ENCODE measurements at places on chromosomes 2 and 18.

DNA sequence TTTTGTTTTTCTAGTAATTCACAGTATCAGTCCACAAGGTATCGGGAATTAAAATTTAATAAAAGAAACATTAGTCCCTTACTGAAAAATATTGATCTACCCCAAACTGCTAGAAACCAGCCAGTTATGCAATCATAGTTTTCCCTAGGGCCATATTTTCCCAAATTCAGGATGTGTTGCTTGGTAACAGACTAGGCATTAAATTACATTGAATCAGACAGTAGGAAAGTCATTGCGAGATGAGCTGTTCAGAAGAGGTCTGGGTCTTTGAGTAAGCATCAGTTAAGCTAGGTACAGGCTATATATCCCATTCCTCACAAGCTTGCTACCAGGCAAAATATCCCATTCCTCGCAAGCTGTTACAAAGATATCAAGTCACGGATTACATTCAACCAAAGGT is 123.0 kb upstream of the CCDC150 start:
- no peak overlapping the region for H3K4me3 ChIP-seq
- no peaks in the 10 kb centered on the region for H3K4me1 ChIP-seq
- H3K27ac ChIP-seq = no peak overlapping the region

DNA sequence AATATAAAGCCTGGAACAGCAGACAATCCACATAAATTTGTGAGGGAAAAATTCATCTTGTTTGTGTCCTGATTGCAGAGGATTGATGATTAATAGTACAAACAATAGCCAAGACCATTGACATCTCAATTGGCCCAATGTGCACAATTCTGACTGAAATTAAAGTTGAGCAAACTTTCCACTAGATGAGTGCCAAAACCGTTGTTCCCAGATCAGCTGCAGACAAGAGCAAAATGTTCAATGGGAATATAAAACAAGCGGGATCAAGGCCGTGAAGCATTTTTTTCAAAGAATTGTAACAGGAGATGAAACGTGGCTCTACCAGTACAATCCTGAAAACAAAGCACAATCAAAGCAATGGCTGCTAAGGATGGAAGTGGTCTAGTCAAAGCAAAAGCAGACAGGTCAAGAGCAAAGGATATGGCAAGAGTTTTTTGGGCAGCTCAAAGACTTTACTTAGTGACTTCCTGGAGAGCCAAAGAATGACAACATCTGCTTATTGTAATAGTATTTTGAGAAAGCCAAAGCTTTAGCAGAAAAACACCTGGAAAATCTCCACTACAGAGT is 55.9 kb upstream of the KIF5C start:
- H3K27me3 ChIP-seq = peaks cover 26% of the 10 kb centered on the region
- no peaks in the 10 kb centered on the region for H3K36me3 ChIP-seq
- no peak overlapping the region for H3K4me3 ChIP-seq

DNA sequence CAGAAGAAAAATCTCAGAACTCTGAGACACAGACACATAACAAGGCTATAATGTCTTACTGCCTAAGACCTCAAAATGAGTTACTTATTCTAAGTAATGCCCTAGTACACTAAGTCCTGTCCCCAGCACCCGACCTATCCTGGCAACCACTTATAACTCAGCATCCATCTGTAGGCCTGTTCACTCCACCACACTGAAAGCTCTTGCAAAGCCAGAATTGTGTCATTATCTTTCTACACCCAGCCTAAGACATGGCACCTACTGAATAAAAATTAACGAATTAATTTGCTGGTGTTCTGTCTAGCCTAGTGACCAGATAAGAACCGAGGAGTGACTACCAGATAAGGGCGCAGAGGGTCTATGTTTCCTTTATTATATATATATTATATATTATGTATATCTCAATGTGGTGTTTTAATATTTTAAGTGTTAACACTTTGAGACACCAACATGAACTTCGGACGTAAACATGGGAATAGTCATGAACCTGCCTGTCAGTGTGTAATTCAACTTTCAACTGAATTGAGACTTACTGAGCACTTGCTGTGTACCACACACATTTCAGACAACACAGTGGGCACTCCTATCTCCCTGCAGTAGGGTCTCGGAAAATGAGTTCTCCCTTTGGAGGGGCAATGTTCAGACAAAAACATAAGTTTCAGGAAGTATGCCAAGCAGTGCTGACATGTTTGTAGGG is 27.7 kb downstream of the TMEM131 start:
- peaks cover 13% of the 10 kb centered on the region for H3K36me3 ChIP-seq
- H3K4me1 ChIP-seq = peaks cover 49% of the 10 kb centered on the region
- no peak overlapping the region for H3K27ac ChIP-seq

GRCh38 chr18:48475635-48476549 is 62.9 kb upstream of the CTIF start:
- H3K4me3 ChIP-seq = no peak overlapping the region
- peaks cover 45% of the 10 kb centered on the region for H3K27me3 ChIP-seq

DNA sequence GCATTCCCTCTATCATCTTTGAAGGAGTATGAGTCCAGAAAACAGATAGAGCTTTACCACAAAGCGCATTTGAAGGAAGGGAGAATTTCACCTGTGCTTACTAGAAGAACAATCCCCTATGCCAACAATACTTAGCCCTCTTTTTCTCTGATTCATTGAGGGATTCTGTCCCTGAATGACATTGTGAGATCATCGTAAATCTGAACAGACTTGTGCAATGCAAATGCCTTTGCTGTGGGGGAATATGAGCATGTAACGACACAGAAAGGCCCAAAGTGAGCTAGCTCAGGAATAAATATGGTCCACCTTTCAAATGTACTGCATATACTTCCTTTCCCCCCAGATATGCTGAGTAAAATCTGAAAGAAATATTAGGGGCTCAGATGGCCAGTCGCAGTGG is 67.6 kb downstream of the SCN1A start:
- no peak overlapping the region for H3K27ac ChIP-seq
- H3K4me3 ChIP-seq = no peak overlapping the region
- H3K27me3 ChIP-seq = peaks cover 4% of the 10 kb centered on the region
- H3K36me3 ChIP-seq = no peaks in the 10 kb centered on the region

GRCh38 chr18:3869848-3870247 is 419.9 kb downstream of the TGIF1 start:
- H3K4me3 ChIP-seq = no peak overlapping the region
- H3K36me3 ChIP-seq = no peaks in the 10 kb centered on the region
- H3K27me3 ChIP-seq = peaks cover 20% of the 10 kb centered on the region

- peaks cover 17% of the 10 kb centered on the region for H3K27me3 ChIP-seq
- no peak overlapping the region for H3K4me3 ChIP-seq
- DNase-seq = no peak
- H3K27ac ChIP-seq = no peak overlapping the region
Measured at GRCh38 chr2:38122344-38122743, 46.4 kb upstream of the CYP1B1 start.

GRCh38 chr18:3402982-3403451 is 47.0 kb upstream of the TGIF1 start:
- H3K27me3 ChIP-seq = no peaks in the 10 kb centered on the region
- H3K4me3 ChIP-seq = no peak overlapping the region
- no peaks in the 10 kb centered on the region for H3K36me3 ChIP-seq
- no peak for DNase-seq

DNA sequence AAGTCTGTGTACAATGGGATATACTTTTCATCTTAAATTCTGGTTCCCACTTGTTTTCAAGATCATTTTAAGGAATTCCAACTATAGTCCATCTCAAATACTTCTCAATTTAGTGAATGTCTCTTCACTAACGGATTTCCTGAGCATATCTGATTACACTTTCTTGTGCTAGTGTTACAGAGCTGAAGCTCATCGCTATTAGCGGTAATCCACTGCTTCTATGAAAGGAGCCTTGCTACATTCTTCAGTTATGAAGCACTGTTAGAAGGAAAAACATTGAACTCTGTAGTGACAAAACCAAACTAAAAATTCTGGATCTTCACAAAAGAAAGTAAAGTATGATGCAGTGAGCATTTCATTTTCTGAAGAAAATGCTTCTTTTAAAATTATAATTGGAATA is 72.0 kb downstream of the AGPS start:
- H3K27ac ChIP-seq = no peak overlapping the region
- no peaks in the 10 kb centered on the region for H3K27me3 ChIP-seq
- no peak for DNase-seq
- H3K36me3 ChIP-seq = peaks cover 46% of the 10 kb centered on the region
- H3K4me3 ChIP-seq = no peak overlapping the region
- H3K4me1 ChIP-seq = peaks cover 4% of the 10 kb centered on the region

- DNase-seq = no peak
- no peak overlapping the region for H3K4me3 ChIP-seq
- no peaks in the 10 kb centered on the region for H3K4me1 ChIP-seq
- H3K27me3 ChIP-seq = no peaks in the 10 kb centered on the region
Measured at GRCh38 chr18:14922031-14922430, 174.1 kb downstream of the ANKRD30B start.

- no peak for DNase-seq
- no peaks in the 10 kb centered on the region for H3K36me3 ChIP-seq
- no peaks in the 10 kb centered on the region for H3K27me3 ChIP-seq
- no peak overlapping the region for H3K4me3 ChIP-seq
- no peaks in the 10 kb centered on the region for H3K4me1 ChIP-seq
- no peak overlapping the region for H3K27ac ChIP-seq
Measured at GRCh38 chr18:64659196-64659595, 510.3 kb upstream of the LINC00305 start.

DNA sequence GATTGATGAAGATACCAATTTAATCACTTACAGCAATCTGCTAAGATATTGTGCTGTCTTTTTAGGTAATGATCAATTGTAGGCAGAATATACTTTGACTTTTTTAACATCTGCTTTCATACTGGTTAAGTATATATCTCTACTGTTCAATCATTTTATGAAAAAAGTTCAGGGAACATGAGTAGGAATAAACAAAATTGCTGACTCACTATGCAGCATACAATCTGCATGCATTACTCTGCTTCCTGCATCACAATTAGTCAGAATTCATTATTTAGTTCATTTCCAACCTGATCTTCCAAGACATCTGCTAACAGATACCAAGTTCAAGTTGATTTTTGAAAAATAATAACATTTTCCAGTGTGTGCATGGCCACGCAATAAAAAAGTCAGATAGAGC is 1430.4 kb upstream of the LRRTM1 start:
- no peak for DNase-seq
- no peaks in the 10 kb centered on the region for H3K36me3 ChIP-seq

DNA sequence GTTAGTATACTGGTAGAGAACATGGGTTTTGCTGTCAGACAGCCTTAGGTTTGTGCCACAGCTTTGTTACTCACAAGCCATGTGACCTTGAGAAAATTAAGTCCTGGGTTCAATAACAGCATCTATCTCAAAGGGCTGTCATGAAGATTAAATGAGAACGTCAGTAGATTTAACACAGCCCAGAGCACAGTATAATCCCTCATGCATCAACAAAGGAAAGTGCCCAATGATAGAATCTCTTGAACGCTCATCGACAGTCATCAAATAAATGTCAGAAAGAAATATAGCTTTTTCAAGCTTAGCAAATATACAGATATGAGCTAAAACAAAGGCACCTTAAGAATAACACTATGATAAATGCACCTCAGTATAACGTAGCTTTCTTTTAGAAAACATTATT is 22.3 kb downstream of the CUL3 start:
- no peak for DNase-seq
- peaks cover 19% of the 10 kb centered on the region for H3K4me1 ChIP-seq
- H3K4me3 ChIP-seq = no peak overlapping the region
- H3K36me3 ChIP-seq = peaks cover 34% of the 10 kb centered on the region

- H3K36me3 ChIP-seq = no peaks in the 10 kb centered on the region
- DNase-seq = no peak
- no peak overlapping the region for H3K4me3 ChIP-seq
- peaks cover 34% of the 10 kb centered on the region for H3K27me3 ChIP-seq
- H3K27ac ChIP-seq = no peak overlapping the region
- H3K4me1 ChIP-seq = peaks cover 7% of the 10 kb centered on the region
Measured at GRCh38 chr2:1988594-1988993, 244.3 kb upstream of the PXDN start.

- peaks cover 4% of the 10 kb centered on the region for H3K27me3 ChIP-seq
- peaks cover 48% of the 10 kb centered on the region for H3K4me1 ChIP-seq
- no peak overlapping the region for H3K4me3 ChIP-seq
- no peaks in the 10 kb centered on the region for H3K36me3 ChIP-seq
- no peak for DNase-seq
- peak overlapping the region; percentile 74 for H3K27ac ChIP-seq
Measured at GRCh38 chr2:37634914-37635503, 36.4 kb downstream of the CDC42EP3 start.

DNA sequence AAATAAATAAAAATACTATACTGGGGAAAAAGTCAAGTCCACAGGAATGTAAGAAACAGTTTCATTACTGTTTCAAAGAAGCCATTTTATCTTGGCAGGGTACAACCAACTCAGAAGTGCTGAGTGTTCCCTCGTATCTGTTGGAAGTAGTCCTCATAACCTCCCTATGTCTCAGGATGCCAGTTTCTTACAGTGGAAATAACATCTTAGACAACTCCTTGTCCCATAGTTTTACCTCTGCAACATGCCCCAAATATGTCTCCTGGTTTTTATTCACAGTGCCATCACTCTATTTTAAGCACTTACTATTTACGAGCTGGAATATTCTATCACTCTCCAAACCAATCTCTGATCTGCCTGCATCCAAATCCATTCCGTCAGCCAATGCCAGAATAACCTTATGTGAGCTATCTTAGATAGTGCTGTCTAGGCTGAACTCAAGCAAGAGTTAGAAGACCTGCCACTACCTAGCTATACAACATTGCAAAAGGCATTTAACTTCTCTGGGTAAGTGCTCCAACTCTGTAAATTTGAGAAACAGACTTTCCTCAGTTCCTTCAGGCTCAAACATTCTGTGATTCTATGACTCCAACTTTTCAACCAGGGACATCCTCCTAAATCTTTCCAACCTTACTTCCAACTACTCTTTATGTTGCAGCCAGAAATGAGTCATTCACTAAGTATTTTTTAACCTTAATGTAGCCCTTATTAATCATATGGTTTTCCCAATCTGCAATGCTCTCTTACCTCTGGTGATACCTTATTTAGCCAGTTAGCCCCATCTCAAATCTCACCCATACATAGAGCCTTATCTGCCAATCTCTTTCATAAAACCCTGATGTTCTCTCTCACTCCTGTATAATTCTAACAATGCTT is 66.7 kb downstream of the RTN4 start:
- no peak for DNase-seq
- no peaks in the 10 kb centered on the region for H3K27me3 ChIP-seq
- H3K36me3 ChIP-seq = peaks cover 44% of the 10 kb centered on the region
- no peak overlapping the region for H3K4me3 ChIP-seq
- H3K4me1 ChIP-seq = peaks cover 25% of the 10 kb centered on the region

DNA sequence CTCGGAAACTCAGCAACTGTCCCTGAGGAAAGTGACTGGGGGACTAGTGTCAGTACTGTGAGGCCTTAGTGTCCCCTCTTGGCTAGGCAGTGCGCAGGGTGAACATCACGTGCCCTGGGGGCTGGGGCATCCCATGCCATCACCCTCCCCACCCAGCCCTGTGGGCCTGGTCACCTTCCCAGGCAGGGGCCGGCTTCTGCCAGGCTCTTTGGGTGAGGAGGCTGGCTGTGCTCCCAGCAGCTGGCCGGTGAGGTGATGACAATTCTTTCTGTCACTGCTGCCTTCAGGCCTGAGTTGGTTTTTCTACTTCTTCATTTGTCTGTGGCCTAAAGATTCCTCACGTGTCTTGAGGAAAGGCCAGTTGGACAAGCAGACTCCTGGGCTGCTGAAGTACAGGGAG is 180.8 kb downstream of the KLHL29 start:
- no peak overlapping the region for H3K4me3 ChIP-seq
- H3K27ac ChIP-seq = no peak overlapping the region
- DNase-seq = no peak

- H3K27ac ChIP-seq = no peak overlapping the region
- H3K4me1 ChIP-seq = peaks cover 8% of the 10 kb centered on the region
- no peak overlapping the region for H3K4me3 ChIP-seq
- no peaks in the 10 kb centered on the region for H3K36me3 ChIP-seq
- no peak for DNase-seq
Measured at GRCh38 chr18:10020171-10020570, 106.4 kb downstream of the VAPA start.
